ENCODE measurements at places on chromosomes 1 and 21.

DNA sequence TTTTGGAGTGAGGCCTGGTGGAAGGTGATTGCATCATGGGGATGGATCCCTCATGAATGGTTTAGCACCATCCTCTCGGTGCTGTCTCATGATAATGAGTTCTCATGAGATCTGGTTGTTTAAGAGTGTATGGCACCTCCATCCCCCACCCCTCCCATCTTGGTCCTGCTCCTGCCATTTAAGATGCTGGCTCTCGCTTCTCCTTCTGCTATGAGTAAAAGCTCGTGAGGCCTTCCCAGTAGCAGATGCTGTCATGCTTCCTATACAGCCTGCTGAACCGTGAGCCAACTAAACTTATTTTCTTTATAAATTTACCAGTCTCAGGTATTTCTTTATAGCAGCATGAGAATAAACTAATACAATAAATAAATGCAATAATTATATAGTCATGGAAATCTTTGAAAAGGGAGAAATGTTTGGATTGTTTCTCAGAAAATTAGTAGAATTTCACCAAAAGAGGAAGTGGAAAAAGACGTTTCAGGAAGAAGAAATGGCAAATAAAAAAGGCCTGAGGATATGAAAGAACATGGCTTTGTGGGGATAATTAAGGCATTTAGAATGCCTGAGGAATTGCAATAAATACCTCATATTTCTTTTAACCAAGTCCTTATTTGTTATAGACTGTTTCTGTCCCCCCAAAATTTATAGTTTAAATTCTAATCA lies 451.2 kb upstream of the ADGRL4 start:
- DNase-seq = no peak

DNA sequence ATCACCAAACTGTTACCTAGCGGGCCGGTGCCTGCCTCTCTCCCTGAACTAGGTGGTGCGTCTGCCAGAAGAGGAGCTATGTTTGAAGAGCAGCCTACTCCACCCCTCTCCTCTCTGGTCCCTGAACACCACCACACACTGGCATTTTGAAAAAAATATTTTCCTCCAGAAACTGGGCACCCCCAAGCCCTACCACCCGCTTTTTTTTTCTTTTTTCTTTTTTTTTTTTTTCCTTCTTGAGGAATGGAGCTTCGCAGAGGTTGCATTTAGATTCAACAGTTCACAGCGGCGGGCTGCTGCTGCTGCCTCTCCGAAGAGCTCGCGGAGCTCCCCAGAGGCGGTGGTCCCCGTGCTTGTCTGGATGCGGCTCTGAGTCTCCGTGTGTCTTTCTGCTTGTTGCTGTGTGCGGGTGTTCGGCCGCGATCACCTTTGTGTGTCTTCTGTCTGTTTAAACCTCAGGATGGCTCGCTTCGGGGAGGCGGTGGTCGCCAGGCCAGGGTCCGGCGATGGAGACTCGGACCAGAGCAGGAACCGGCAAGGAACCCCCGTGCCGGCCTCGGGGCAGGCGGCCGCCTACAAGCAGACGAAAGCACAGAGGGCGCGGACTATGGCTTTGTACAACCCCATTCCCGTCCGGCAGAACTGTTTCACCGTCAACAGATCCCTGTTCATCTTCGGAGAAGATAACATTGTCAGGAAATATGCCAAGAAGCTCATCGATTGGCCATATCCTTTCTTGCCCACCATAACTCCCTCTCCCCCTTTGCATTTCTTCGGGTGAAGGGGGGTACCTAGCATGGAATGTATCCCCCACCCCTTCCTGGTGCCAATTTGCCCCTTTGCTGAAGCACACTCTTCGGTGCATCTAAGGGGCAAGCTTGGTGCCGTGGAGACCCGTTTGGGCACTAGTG lies at the start of gene CACNA1E:
TSS of gene CACNA1E (plus strand) at position 233 of the 911 bp plus-strand sequence. CDS start at position 461, 228 bp downstream.
- DNase-seq = no peak

- no peak for DNase-seq
Measured at GRCh38 chr1:190667914-190668313, 190.2 kb upstream of the BRINP3 start.

- DNase-seq = no peak
Measured at GRCh38 chr1:88612292-88612691, 71.8 kb upstream of the PKN2 start.

- no peak for DNase-seq
Measured at GRCh38 chr1:157030728-157031127, 14.8 kb downstream of the ARHGEF11 start.

- no peak for DNase-seq
Measured at GRCh38 chr1:55868026-55868425, 652.9 kb upstream of the USP24 start.

GRCh38 chr21:34131586-34131985 lies 58.2 kb downstream of the MRPS6 start:
- DNase-seq = no peak

DNA sequence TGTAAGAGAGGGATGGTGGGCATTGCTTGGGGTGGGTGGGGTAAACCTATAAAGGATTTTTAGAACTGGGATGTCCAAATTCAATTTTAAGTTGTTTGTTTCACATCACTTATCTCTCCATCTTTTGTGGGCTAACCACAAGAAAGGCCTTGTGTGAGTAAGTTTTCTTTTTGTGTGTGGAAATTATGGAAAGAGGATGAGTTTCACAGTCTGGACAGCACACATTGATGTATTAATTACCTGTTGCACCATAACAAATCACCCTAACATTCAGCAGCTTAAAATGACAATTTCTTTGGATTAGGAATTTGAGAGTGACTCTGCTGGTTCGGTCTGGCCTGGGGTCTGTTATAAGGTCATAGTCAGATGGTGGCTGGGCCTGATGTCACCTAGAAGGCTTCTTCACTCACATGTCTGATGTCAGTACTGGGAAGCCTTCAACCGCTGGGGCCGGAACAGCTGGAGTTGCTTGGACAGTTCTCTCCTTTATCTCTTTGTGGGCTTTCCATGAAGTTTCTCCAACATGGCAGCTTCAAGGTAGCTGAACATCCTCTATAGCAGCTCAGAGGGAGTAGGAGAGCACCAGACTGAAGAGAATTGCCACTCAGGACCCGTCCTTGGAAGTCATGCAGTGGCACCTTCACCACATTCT lies 2.0 kb upstream of the COL9A2 start:
- no peak for DNase-seq

DNA sequence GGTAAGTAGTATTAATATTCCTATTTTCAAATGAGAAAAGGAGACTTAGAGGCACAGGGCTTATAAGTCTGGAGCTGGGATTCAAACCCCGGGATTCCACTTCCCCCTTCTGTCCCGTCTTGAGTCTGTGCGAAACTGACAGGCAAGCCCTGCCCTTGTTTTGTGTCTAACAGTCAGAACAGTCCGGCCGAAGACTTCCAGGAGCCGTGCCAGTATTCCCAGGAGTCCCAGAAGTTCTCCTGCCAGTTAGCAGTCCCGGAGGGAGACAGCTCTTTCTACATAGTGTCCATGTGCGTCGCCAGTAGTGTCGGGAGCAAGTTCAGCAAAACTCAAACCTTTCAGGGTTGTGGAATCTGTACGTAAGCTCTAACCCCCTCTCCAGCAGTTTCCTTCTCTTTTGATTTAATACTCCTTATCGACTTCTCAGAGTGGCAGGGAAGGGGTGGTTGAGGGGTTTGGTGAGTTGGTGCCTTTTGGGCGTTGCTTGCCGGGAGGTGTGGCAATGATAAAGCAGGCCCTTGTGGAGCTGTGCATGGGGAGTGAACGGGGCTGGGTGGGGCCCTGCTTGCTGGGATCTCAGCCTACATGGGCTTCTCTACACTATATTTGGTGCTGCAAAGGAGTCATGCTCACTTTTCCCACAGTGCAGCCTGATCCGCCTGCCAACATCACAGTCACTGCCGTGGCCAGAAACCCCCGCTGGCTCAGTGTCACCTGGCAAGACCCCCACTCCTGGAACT lies 29.4 kb downstream of the IL6R start:
- no peak for DNase-seq

DNA sequence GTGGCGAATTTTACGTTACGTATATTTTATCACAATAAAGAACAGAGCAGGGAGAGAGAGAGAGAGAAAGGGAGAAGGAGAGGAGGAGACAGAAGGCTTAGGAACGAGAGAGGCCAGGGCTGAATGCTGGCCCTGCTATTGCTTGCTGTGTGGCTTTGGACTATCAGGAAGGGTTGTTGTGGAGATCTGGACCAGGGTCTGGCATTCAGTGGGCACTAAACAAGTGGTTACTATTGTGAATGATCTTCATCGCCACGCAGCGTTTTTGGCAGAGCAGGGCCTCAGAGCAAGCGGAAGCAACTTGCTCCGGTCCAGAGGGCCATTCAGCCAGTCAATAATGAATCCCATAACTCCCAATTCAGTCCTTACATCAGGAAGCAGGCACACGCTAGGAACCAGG lies 26.4 kb downstream of the PIK3C2B start:
- DNase-seq = no peak

GRCh38 chr1:175969231-175969630 lies 225.8 kb upstream of the TNR start:
- DNase-seq = no peak

GRCh38 chr1:184403961-184404726 lies 17.3 kb downstream of the C1orf21 start:
- DNase-seq = no peak

DNA sequence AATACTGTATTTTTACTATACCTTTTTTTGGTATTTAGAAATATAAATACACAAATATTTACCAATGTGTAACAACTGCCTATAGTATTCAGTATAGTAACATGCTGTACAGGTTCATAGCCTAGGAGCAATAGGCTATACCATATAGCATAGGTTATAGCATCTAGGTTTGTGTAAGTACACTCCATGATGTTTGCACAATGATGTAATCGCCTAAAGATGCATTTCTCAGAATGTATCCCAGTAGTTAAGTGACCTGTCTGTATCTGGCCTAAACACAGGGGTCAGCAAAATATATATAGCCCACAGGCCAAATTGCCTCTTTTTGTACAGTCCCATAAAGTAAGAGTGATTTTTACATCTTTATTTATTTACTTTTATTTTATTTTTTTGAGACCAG lies 24.2 kb downstream of the ZBTB8OS start:
- DNase-seq = no peak

GRCh38 chr1:67952071-67952470 lies 98.4 kb downstream of the DIRAS3 start:
- DNase-seq = no peak

- DNase-seq = no peak
Measured at GRCh38 chr1:2256435-2257244, 28.5 kb downstream of the SKI start.

DNA sequence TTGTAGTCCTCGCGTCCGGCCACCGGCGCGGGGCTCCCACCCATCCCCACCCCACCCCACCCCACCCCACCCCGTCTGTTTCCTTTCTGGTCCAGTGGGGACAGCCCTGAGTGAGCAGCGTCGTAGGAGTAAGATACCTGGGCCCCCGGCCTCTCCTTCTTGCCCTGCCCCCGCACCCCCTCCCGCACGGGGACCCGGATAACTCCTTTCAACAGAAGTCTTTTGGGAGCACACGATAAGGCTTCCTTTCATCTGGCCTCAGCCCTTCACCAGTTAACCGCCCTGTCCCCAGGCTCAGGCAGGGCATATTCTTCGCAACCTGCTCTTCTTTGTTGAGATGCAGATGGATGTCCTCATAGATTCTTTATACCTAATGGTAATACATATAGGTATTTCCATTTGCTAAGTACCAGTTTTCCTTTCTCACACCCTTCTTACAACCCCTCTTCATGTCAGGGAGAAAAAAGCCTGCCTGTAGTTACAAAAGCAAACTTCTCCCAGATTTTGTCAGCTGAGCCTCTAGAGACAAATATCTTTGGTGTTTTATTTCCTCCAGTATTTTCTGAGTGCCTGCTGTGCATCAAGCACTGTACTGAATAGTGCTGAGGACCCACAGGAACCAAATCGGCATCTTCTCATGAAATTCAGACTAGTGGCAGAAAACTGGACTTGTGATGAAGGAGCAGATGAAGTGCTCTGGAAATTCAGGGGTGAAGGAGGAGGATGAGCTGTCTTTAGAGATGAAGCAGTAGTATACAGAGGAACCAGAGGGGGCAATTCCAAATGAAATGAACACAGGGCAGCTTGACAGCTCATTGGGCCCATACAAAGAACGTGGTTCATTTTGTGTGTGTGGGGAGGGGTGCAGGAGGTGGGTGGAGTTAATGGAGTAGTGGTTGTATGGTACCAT lies 33.6 kb downstream of the SLC2A1 start:
- no peak for DNase-seq

GRCh38 chr21:42562816-42563215 lies 49.2 kb downstream of the SLC37A1 start:
- DNase-seq = no peak

DNA sequence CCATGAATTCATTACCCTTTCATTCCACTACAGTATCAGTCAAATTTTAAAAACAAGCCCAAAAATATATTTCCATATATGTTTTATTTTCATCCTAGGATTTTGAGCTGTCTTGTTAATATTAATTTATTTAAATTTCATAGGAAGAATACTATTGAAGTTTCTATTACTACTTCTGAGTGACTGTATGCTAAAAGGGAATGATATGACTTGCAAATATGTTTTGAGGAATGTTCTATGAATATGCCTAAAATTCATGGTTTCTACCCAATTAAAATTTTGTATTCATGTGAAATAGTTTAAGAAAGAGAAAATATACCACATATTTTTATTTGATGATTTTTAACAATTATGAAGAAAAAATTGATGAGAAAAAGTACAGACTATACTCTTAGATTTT lies 52.9 kb upstream of the BACH1 start:
- DNase-seq = no peak

DNA sequence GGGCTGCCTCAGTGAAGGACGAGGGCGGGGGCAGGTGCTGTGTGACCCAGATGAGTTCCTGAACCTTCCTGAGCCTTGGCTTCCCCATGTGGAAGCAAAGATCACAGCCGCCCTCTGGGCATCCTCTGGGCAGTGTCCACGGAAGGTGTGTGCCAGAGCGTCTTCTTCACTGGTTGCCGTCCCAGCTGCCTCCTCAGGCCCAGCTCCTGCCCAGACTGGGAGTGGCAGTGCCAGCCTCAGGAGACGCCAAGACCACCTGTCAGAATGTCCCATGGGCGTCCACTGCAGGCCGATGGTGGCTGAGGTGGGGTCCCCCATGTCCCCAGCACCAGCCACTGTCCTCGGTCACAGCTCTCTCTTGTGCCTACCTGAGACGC lies 10.2 kb downstream of the ARHGEF16 start:
- no peak for DNase-seq

DNA sequence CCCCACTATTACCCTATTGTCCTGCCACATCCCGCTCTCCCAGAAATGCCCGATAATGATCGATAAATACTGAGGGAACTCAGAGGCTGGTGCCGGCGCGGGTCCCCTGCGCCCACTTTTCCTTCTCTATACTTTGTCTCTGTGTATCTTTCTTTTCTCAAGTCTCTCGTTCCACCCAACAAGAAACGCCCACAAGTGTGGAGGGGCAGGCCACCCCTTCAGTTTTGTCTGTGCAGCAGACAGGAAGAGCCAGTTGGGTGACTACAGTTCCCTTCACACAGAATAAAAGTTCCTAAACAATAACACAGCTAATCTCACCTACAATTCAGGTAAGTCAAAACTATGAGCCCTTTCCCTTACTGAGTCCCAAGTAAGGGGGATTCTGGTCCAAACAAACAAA lies 423.7 kb downstream of the SMYD3 start:
- no peak for DNase-seq

- no peak for DNase-seq
Measured at GRCh38 chr1:208171616-208172422, 72.4 kb downstream of the PLXNA2 start.

All from stimulated activated CD4-positive, alpha-beta T cell treated with anti-CD3 and anti-CD28 coated beads, Interleukin-15, amount 100 ng/mL, for 1 hour (primary cell).